ENCODE measurements at places on chromosomes 3 and 15.

- peaks cover 12% of the 10 kb centered on the region for H3K36me3 ChIP-seq
- no peak overlapping the region for H3K27ac ChIP-seq
- DNase-seq = no peak
- peaks cover 5% of the 10 kb centered on the region for H3K4me1 ChIP-seq
- no peak overlapping the region for H3K4me3 ChIP-seq
Measured at GRCh38 chr15:75631935-75632334, 6.4 kb upstream of the SNUPN start.

- H3K36me3 ChIP-seq = no peaks in the 10 kb centered on the region
- no peak overlapping the region for H3K27ac ChIP-seq
- no peaks in the 10 kb centered on the region for H3K27me3 ChIP-seq
Measured at GRCh38 chr15:72872066-72872845, 88.7 kb upstream of the ADPGK start.

GRCh38 chr15:49927189-49927861 is 191.7 kb downstream of the ATP8B4 start:
- H3K4me3 ChIP-seq = no peak overlapping the region
- H3K27ac ChIP-seq = no peak overlapping the region

DNA sequence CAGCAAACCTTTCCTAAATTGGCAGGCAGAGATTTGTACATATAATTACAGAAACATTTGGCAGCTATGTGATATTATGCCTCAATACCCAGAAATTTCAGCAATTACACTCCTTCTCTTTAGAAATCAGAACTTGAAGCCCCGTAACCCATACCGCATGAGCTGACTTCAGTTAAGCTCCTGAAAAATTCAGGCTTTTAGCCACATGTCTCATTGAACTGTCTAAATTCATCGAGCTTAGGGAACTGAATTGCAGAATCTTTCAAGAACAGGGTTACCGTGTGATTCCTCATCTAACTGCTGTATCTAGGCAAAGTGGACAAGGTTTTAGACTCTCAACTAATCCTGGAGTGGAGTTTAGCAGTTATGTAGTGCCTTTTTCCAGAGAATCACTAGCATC is 333.0 kb downstream of the EPHA3 start:
- peaks cover 4% of the 10 kb centered on the region for H3K36me3 ChIP-seq
- H3K4me1 ChIP-seq = no peaks in the 10 kb centered on the region
- no peak overlapping the region for H3K27ac ChIP-seq
- no peak overlapping the region for H3K4me3 ChIP-seq

DNA sequence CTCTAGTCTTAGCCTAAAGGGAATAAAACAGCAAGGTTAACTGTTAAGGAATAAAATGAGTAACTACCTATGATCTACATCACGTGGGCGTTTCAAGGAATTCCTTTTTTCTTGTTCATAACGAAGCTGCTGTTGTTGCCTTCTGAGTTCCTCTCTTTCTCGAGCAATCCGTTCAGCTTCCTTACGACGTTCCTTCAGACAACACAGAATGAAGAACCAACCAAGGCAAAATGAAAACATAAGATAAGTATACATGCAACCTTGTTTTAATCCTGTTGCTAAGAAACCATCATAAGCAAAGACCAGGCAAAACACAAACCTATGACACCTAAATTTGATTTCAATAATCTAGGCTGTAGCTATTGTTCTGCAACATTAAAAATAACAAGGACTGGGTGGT is 44.1 kb downstream of the SLTM start:
- no peaks in the 10 kb centered on the region for H3K27me3 ChIP-seq
- peaks cover 94% of the 10 kb centered on the region for H3K36me3 ChIP-seq
- no peak overlapping the region for H3K27ac ChIP-seq
- peaks cover 4% of the 10 kb centered on the region for H3K4me1 ChIP-seq
- H3K4me3 ChIP-seq = no peak overlapping the region
- no peak for DNase-seq

GRCh38 chr3:49422379-49423248 is at the start of gene AMT:
TSS of gene AMT (minus strand) at chr3:49422473. CDS start at chr3:49422450, 23 bp downstream.
- peaks cover 3% of the 10 kb centered on the region for H3K36me3 ChIP-seq
- peaks cover 30% of the 10 kb centered on the region for H3K4me1 ChIP-seq
- H3K27me3 ChIP-seq = no peaks in the 10 kb centered on the region
- no peak for DNase-seq
- H3K27ac ChIP-seq = no peak within 1 kb of the TSS
